ENCODE measurements at places on chromosomes 7 and 10.

DNA sequence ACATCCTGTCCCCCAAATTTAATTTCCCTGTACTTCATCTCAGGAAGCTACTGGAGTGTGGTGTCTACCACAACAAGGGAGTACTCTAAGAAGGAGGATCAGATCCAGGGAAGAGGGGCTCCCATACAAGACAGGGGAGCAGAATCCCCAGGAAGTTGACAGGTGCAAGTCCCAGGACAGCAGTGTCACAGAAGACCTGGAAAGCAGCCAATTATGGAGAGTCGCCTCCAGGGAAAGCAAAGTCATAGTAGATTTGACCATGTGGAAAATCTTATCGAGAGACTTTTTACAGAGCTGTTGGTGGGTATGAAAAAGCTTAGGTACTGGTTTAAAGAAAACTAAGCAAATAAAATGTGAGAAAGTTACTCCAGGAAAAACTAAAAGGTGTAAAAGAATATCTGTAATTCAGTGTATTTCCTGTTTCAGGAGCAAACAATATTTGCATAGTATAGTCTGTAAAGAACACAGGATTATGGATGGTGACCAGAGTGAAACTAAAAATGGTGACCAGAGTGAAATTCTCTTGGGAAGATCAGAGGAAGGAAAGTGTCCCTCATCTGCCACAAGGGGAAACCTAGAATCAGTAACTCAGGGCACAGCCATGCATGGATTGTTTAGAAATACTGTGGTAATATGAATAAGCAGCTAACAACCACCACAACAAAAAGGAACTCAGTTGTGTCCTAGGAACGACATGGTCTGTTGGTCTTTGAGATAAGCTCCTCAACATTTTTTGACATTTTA is 44.5 kb downstream of the LANCL2 start:
- DNase-seq = no peak

- no peak for DNase-seq
Observed at GRCh38 chr10:124864421-124865193, 63.0 kb downstream of the ABRAXAS2 start.

DNA sequence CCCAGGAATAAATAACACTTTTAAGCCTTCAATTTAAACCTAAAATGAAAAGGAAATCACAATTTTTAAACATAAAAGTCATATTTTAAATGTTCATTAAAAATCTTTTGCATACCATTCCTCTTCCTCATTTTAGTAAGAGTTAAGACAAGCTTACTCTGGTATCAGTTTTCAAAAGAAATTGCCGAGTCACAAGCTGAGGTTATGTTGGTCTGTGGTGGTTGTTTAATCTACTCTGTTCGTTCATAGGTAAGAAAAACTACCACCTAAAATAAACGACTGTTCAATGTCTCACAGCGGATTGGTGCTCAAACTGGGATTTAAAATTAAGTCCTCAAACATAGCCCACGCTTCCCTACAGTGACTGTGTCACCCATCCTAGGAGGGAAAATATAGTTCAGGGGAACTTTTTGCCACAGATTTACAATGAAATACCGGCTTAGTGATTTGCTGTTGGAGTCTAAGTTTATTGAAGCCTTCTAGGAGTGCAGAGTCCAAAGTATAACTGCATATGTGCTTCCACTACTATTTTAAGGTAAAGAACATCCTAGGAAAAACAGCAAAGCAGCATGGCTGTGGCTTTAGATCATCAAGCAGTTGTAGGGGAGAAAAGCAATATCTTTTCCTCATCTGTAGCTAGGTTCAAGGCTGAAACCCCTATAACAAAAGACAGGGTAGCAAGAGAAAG is 61.1 kb downstream of the GNAT3 start:
- no peak for DNase-seq

DNA sequence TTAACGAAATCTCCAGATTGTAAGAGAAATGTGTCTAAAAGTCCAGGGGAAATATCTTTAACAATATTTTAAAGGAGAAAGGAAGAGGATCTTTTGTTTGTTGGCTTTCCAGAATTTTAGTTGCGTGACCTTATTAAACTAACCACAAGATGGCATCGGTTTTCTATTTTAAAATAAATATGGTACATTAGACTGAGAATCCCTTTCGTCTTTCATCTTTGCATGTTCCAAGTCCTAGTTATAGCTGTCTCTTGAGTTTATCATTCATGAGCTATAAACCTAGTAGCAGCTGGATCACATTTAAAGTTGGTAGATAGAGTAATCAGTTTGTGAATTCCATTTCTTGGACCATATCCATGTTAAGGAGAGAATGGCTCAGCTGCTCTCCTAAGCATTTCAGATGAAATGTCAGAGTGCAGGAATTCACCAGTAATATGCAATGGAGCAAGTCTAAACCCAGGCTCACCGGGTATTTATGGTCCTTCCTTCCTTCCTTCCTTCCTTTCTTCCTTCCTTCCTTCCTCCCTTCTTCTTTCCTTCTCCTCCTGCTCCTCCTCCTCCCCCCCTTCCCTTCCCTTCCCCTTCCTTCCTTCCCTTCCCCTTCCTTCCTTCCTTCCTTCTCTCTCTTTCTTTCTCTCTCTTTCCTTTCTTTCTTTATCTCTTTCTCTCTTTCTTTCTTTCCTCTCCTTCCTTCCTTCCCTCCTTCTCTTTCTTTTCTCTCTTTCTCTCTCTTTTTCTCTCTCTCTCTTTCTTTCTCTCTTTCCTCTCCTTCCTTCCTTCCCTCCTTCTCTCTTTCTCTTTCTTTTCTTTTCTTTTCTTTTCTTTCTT is 57.8 kb upstream of the RAB18 start:
- DNase-seq = no peak

GRCh38 chr10:118114992-118115391 is 68.3 kb upstream of the RAB11FIP2 start:
- DNase-seq = no peak

DNA sequence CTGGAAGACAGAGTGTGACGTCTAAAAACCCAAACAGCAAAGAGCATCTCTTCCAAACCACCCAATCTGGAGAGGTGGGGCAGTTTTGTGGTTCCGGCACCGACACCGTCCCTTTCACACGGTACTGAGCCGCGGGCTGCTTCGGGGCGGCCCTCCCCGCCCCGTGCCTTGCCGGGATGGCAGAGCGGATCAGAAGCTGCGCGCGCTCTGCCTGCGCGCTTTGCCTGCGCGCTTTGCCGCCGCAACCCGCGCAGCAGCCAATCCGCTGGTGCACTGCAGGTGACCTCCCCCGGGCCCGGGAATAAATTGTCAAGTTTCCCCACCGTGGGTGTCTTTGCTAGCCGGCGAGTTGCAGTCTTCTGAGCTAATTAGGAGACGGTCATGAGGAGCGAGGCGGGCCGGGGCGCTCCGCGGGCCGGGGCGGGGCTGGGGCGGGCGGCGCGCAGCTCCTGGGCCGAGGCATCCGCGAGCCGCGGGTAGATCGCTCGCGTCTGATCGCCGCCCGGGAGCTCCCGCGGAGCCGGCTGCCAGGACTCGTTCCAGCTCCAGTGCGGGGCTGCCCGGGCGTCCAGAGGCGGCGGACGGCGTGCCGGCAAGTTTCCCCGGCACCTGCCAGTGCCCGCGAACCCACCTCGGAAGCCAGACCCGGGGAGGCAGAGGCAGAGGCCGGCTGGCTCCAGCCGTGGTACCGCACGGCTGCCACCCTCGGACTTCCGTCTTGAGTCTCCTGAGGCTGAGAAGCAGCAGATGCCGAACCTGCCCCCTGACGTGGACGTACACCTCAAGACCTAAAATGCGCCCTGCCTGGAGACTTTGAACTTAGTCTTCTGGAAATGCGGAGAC is 536.0 kb upstream of the GALNT17 start:
- DNase-seq = peak; percentile 37

GRCh38 chr10:87865241-87865881 is 1.9 kb downstream of the PTEN start:
- DNase-seq = no peak

DNA sequence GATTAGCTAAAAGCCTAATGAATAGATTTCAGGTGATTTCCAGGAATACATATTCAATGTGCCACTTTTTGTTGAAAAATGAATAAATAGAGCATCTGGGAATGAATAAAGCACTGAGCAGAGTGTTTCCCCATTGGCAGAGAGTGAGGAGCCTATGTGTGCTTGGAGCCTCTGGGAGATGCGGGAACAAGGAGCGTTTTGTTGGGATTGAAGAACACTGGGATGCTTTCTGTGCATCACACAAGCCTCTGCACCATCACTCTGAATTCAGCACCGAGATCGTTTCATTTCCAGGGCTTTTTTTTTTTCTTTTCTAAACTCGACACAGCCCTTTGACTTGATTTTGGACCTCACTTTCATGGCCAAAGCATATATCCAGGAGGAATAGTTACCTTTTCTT is 111.4 kb downstream of the BAMBI start:
- no peak for DNase-seq

DNA sequence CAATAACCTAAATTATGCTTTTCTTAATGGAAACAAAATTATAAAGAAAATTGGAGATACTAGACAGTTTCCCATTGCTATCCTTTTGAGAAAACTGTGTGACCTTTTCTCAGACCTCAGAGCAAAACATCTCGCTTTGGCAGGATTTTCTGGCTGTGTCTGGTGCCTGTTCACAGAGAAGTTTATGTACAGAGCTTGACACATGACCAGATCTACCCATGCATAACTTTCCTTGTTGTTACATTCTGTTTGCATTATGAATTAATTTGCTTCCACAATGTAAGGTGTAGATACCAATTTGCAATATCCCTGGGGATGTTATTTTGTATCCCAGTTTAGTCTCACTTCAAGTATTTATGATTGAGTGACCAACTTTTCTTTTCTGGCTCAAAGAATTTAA is 565.0 kb downstream of the XPNPEP1 start:
- DNase-seq = no peak

- DNase-seq = no peak
Observed at GRCh38 chr7:84735677-84736076, 451.2 kb downstream of the SEMA3D start.

- no peak for DNase-seq
Observed at GRCh38 chr7:33807779-33808482, 97.4 kb upstream of the BMPER start.

DNA sequence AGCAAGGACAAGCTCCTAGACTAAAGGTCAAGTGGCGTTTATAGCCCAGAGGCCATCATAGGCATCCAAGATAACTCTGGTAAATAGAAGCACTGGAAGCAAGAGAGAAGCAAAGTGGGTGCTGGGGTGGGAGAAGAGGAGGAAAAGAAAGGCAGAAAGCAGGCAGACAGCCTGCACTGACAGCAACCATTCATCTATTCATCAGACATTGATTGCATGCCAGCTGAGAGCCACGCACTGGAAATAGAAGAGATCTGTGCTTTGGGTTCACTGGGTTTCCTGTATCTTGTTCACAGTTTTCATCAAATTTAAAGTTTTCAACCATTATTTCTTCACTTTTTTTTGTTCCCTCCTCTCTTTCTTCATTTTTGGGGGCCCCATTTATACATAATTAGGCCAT is 4.7 kb upstream of the SLIT1 start:
- DNase-seq = no peak

DNA sequence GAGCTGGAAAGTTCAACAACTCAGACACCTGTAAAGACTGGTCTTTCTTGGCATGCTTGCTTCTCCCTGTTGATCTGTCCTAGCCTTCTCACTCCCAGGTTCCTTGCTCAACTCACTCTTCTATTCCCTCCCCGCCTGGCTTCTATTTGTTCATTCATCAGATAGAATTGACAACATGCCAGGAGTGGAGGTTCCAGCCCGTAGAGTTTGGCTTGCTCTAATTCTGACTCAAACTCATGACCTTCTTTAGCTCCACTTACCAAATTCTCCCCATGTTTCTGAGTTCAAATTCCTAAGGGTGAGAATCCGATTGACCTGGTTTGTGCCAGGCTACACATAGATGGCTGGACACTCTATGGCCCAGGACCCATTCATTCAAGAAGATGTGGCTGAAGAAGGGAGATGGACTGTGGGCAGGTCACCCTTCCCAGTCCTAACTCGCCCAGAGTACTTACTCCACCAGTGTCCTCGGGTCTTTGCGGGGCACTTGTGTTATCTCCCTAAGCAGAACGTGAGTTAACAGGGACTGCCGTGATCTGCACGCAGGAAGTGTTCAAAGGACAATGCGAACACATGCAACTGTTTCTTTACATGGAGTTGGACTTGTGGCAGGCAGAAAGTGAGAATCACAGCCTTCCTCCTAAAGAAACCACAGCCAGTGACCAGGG is 4.0 kb upstream of the TMEM236 start:
- DNase-seq = no peak

- no peak for DNase-seq
Observed at GRCh38 chr7:16404636-16405035, 16.7 kb downstream of the CRPPA start.

- no peak for DNase-seq
Observed at GRCh38 chr10:43960981-43961380, 312.3 kb upstream of the ZNF32 start.

DNA sequence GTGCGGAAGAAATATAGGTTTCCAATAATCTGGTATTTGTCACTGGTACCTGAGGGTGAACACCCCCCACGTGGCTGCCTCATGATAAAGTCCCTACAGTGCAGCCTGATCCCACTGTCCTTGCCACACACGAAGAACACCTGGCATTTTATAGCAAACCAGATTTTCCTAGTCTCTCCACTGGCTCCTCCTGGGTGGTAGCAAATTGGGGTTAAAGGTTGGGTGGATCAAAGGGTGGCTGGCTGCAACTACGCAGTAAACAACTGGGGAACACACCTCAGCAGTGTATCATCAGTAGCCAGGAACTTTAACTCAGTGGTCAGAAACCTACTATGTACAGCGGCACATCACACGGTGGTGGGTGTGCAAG is 10.3 kb downstream of the SEPHS1 start:
- DNase-seq = no peak

DNA sequence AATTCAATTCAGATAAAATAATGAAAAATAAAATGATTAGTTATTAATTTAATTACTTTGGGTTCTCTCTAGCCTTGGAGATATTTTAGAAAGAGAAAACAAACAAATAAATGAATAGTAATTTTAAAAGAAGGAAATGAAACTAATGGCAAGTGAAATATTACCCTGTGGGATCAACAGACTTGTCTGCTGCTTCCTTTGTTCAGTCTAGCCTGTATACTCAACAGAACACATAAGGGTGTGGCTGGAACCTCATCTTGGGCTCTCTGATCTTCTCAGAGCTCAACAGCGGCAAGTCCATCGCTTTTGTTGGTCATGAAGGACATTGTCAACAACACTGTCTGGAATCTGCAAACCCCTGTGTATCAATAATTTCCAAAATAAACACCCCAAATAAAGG is 904.9 kb downstream of the IPMK start:
- no peak for DNase-seq

GRCh38 chr7:11818281-11818680 is 13.7 kb downstream of the THSD7A start:
- no peak for DNase-seq

GRCh38 chr7:100177045-100178001 is at the start of the genes GPC2 and STAG3:
Gene GPC2 (minus strand): TSS chr7:100177381. CDS start chr7:100177199, 182 bp downstream.
Gene STAG3 (plus strand): TSS chr7:100177918. CDS start chr7:100180557, 2,639 bp downstream.
- peak; percentile 95 for DNase-seq

- no peak for DNase-seq
Observed at GRCh38 chr10:97518301-97519043, 19.7 kb downstream of the UBTD1 start.

GRCh38 chr10:101133489-101134298 is 2.6 kb downstream of the TLX1 start:
- DNase-seq = no peak

GRCh38 chr7:1124164-1124563 is 35.8 kb downstream of the ZFAND2A start:
- no peak for DNase-seq

GRCh38 chr7:88689821-88690220 is 69.7 kb upstream of the ZNF804B start:
- no peak for DNase-seq

GRCh38 chr10:126376956-126377355 is 11.3 kb downstream of the ADAM12 start:
- no peak for DNase-seq

- no peak for DNase-seq
Observed at GRCh38 chr10:77043420-77043763, 594.2 kb downstream of the KCNMA1 start.

- DNase-seq = no peak
Observed at GRCh38 chr7:9071160-9071762, 637.9 kb downstream of the NXPH1 start.
